ENCODE measurements at places on chromosomes 13 and 19.
A peak's percentile ranks its signal among the peaks of the same experiment; 100 is the strongest.

GRCh38 chr19:19900139-19900728 lies 512 bp upstream of the ZNF93 start:
- DNase-seq = no peak

GRCh38 chr13:89880201-89880600 lies 1467.3 kb upstream of the MIR17HG start:
- no peak for DNase-seq

DNA sequence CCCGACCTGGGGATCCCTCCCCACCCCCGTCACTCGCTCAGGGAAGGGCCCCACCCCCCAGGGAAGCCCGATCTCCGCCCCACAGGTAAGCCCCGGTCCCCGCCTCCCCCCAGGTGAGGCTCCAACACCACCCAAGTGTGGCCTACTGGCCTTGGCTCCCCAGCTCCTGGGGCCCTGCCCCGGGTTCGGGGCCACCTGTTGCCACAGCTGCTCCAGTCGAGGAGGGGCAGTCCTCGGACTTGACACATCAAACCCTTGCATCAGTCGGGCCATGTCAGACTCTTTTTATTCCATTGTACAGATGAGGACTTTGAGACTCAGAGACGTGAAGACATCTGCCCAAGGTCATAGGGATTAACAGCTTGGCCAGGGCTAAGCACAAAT lies 512 bp downstream of the CC2D1A start:
- DNase-seq = no peak

DNA sequence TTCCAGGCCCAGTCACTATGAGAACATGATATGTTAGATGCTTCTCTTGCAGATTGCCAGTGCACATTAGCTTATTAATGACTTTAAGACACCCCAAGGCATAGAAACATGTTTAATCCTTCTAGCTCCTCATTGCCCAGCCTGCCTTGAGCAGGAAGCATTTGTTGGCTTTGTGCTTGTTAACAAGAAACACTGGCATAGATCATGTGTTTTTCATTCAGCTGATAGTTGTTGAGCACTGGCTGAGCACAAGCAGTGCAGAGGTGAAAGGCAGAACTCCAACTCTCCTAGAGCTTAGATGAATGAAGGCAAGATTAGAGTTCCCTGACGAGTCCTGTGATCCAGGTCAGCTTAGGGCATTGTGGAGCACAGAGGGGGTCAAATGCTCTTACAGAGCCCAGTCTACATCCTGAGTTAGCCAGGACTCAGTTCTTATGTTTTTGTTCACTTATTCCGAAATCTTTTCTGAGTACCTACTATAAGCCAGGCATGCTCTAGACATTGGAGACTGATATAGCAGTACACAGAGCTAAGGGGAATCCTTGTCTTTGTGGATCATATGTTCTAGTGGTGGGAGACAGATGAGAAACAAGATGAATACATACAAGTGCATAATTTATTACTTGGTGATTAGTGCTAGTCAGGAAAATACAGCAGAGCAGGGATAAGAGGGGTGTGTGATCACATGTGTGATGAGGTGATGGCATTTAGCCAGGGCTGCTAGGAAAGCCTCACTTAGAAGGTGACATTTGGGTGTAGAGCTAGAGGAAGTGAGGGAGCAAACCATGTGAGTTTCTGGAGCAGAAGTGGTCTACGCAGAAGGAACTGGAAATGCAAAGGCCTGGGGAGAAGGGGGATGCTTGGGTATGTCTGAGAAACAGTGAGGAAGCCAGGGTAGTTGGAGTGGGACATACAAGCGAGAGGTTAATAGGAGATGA lies 101.2 kb downstream of the WASF3 start:
- DNase-seq = no peak

DNA sequence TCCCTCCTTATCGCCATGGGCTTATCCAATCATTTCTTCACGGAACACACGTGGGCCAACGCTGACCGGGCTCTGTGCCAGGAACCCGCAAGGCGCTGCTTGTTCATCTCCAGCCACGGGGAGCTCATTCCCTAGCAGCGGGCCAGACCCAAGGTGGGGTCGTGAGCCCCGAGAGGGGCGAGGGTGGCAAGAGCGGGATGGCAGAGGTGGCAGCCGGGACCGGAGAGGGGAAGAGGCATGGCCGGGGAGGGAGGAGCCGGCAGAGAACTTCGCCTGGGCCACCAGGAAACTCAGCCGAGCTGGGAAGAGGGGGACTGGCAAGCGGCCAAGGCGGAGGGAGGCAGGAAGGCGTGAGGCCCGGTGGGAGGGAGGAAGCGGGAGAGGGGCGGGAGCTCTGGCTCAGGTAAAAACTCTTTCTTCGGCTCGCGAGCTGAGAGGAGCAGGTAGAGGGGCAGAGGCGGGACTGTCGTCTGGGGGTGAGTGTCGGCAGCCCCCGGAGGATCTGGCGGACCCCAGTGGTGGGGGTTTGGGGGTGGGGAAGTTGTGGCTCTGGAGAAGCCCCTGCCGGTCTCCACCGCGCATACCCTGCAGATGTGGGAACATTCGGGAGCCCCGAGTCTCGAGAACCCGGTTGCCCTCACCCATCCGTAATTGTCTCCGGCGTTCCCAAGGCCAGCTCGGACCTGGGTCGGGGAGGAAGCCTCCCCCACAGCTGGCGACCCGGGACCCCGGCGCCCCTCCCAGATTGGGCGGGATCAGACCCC lies at the start of gene B3GNT3:
Gene B3GNT3, plus strand, starts transcription at position 408 of the 764 bp plus-strand sequence. CDS start 12,670 bp downstream, outside the sequence.
- peak; percentile 30 for DNase-seq

GRCh38 chr13:60431108-60431700 lies 34.2 kb downstream of the TDRD3 start:
- DNase-seq = peak; percentile 50

DNA sequence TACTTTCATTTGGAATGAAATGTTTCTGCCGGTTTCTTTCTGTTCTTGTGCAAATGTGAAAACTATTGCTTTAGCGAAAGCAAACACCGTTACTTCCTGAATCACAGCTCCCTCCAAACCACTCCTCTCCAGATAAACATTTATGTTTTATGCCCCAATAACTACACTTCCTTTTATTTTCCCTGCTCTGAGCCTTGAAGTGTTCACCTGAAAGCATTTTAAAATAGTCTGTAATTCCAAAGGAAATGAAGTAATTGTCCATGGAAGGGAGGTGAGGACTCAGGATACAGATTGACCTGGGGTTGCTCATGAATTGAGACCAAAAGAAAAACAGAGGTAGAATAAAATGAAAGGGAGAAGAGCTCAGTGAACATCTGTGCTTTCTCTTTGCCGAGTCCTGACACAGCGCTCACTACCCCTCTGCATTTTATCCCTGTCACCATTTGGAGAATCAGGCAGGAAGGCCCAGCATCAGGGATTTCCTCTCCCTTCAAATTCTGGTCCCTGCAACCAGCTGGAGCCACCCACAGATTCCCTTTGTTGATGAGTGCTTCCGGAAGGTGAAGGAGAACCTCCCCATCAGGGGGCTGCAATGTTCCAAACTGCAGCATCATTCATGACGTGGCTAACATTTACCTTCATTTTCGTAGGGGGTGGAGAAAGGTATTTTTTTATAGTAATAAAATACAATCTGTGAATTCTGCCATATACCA lies 171.9 kb downstream of the ITGBL1 start:
- DNase-seq = no peak

DNA sequence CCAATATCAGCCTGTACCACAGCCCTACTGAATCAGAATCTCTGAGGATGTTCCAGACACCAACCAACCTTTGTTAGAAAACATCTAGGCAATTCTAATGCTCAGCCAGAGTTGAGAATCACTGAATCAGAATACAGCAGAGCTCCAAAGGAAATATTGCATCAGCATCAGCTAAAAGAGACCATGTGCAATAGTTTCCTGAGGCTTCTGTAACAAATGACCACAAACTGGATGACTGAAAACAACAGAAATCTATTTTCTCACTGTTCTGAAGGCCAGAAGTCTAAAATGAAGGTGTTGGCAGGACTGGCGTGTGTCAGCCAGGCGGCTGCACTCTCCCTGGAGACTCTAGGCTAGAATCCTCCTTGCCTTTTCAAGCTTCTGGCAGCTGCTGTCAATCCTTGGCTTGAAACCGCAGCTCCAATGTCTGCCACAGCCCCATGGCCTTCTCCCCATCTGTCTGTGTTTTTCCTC lies 1.2 kb upstream of the DCT start:
- DNase-seq = no peak

DNA sequence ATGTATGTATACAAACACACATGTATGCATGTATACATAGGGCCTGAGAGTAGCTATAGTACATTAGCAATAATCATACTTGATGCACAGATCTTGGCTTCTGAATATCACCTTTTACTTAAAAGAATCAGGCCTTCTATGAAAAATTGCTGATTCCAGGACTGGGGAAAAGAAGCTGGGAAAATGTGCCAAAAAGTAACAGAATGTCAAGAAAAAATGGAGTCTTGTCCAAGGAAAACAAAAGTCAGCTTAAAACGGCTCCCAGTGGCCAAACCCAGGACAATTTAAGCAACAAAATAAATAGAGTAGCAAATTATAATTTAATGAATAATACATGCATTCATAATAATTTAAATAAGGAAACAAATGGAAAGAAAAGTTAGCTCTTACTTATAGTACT lies 2104.9 kb downstream of the PCDH9 start:
- no peak for DNase-seq

DNA sequence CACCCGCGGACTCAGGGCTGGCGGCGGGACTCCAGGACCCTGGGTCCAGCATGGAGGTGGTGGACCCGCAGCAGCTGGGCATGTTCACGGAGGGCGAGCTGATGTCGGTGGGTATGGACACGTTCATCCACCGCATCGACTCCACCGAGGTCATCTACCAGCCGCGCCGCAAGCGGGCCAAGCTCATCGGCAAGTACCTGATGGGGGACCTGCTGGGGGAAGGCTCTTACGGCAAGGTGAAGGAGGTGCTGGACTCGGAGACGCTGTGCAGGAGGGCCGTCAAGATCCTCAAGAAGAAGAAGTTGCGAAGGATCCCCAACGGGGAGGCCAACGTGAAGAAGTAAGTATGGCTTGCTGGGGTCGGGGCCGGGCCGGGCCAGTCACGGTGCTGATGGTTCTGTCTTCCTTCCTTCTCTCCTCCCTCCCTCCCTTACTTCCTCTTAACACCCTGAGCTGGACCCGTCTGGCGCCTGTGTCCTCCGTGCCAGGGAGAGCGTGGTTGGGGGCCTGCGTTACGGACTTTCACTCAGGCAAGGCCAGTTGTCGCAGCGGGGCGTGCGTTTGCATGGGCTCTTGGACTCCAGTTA lies 1.4 kb downstream of the STK11 start:
- DNase-seq = peak; percentile 22

GRCh38 chr19:29781386-29782259 lies 30.2 kb upstream of the CCNE1 start:
- no peak for DNase-seq

DNA sequence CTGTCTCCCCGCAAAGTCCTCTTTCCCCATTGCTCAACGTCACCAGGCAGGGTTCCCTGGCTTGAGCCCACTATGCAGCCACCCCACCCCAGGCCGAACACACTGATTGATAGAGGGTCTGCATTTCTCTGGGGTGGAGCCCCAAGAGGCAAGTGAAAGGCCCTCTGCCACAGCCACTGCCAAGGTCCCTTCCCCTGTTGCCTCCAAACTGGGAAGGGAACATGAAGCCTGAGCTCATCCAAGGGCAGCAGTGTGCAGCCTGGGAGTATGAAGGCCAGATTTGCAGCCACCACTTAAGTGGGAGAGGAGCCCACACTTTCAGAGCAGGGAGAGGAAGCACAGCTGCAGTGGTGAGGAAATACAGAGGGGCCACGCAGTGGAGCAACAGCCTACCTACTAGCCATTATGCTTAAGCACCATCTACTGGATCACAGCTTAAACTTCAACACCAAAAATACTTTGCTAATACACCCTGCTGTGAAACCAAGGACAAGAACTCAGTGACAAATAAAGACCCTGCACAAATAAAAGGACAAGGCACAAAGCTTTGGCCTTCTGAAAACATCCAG lies 48.6 kb downstream of the UBL3 start:
- no peak for DNase-seq

DNA sequence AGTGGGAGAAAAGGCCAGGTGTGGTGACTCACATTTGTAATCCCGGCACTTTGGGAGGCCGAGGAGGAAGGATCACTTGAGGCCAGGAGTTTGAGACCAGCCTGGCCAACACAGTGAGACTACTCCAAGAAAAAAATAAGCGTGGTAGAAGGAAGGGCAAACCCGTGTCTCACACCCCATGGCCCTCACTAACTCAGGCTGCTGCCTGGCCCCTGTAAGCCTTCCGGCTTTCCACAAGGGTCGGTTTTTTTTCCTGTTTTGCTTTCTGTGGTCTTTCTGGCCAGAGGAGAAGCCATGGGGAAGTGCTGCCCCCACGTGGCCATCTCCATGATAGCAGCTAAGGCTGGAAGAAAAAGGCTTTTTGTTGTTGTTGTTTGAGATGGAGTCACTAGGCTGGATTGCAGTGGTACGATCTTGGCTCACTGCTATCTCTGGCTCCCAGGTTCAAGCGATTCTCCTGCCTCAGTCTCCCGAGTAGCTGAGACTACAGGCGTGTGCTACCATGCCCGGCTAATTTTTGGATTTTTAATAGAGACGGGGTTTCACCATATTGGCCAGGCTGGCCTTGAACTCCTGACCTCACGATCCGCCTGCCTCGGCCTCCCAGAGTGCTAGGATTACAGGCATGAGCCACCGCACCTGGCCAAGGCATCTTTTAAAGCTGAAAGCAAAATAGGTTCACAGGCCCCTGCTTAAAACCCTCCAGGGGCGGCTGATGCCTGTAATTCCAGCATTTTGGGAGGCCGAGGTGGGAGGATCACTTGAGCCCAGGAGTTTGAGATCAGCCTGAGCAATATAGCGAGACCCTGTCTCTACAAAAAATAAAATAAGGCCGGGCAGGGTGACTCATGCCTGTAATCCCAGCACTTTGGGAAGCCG lies 7.5 kb upstream of the ARHGEF18 start:
- DNase-seq = peak; percentile 72

- no peak for DNase-seq
These were observed 820.6 kb upstream of the PCDH9 start for GRCh38 chr13:68050761-68051160.

DNA sequence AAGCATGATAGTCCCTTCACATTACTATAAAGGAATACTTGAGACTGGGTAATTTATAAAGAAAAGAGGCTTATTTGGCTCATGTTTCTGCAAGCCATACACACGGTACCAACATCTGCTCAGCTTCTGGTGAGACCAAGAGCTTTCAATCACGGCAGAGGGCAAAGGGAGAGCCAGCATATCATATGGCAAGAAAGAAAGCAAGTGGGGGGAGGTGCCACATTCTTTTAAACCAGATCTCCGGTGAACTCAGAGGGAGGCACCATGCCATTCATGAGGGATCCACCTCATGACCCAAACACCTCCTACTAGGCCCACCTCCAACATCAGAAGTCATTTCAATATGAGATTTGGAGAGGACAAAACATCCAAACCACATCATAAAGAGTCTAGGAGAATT lies 20.3 kb downstream of the XPO4 start:
- no peak for DNase-seq

- DNase-seq = no peak
These were observed 132.1 kb downstream of the ATP8A2 start for GRCh38 chr13:25503856-25504255.

DNA sequence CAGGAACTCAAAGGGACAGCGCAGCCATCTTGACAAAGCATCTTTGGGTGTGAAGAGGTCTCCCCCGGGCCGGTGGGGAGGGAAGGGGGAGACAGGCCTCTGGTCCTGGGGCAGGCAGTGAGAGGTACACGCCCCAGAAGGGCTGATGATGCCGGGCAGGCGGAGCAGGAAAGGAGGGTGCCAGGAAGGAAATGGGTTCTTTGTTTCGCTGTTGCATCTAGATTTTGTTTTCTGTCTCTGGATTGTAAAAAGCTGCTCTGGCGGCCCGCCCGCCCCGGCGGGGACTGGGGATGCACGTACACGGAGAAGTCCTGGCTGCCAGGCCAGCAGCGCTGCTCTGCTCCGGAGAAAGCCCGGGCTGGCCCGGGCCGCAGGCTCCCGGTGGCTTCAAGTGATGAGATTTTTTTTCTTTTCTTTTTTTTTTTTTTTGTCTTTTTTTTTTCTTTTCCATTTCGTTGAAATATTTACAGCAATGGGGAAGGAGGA lies 13.2 kb upstream of the ASF1B start:
- peak; percentile 65 for DNase-seq
